ENCODE measurements at places on chromosomes 12 and 14. TPM values are rescaled to one million over a fixed set of nuclear protein-coding genes. Genes with fewer than 3 reads are reported as not detected.

DNA sequence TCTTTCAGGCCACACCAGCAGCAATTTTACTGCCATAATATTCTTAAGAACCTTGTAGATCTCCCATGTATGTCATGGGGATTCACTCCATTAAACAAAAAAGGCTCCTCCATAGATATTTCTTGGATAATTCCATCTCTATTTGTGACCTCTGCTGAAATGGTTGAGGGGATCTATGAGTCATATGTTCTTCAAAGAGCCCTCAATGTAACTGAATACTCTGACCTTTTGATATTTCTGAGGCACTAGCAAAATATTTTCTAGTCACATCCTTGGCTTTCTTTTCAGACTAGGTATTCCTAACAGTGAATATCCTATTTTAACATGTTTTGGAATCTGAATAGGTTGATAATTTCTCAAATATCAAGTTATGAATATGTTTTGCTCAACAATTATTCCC, 6.6 kb downstream of the NELL2 start:
- DNase-seq, result no peak

- no peak for DNase-seq
Observed at GRCh38 chr14:59484639-59485175, 390 bp downstream of the JKAMP start.

- DNase-seq, result no peak
Observed at GRCh38 chr14:65565948-65566347, 153.4 kb downstream of the FUT8 start.

GRCh38 chr12:46572644-46573346, 200.2 kb upstream of the SLC38A2 start:
- DNase-seq, result no peak

- no peak for DNase-seq
Observed at GRCh38 chr12:49917166-49917787, 13.6 kb upstream of the FAIM2 start.

GRCh38 chr12:78208092-78208491, 377.4 kb downstream of the NAV3 start:
- peak; percentile 63 for DNase-seq

DNA sequence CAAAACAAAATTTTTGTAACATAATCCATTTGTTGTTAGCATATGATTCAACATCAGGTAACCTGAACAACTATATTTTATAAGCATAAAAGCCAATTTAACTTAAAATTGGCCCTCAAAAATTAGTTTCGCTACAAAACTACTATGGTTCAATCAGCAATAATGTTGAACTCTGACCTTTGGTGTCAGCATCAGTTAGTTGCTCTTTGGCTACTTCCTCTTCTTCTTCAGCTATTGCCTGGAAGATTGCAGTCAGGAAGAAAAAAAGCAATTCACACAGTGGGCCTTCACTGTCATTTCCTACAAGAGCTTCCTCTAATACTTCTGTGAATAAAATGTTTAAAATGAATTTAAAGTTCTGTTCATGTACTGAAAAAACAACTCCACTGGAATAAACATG, 78.2 kb upstream of the CFL2 start:
- no peak for DNase-seq

The MEG3 gene
- 46.1 TPM for total RNA-seq

The LDHB gene
- total RNA-seq, result 625 TPM

Measured in kidney epithelial cell (primary cell).